Osteocyte (in vitro differentiated cells): ENCODE measurements at places on chromosomes 1 and 21. TPM values are rescaled to one million over a fixed set of nuclear protein-coding genes. Genes with fewer than 3 reads are reported as not detected.

GRCh38 chr21:31830701-31831100 is 42.1 kb upstream of the HUNK start:
- no peak for DNase-seq

DNA sequence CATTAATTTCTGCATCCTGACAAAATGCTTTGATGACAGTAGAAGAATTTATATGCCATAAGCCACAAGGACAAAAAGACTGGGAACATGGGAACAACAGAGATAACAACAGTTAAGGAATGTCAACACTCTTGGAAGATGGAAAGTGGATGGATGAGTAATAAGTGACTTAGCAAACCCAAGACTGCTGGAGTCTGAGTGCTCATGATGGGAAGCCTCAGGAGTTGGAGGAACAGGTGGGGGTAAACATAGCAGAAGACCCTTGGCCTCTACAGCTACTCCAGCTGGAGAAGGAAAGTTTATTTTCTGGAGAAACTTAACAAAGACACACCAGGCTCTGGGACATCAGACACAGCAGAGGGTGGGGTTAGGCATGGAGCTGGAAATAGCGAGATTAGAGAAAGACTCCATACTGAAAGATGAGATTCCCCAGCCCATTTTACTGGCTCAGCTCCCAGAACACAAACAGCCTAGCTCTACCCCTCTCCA is 13.6 kb downstream of the G0S2 start:
- no peak for DNase-seq

GRCh38 chr1:235225299-235225698 is 64.2 kb upstream of the RBM34 start:
- DNase-seq, result no peak

GRCh38 chr1:157819896-157820295 is at the start of gene FCRL1:
Gene FCRL1 (minus strand): TSS chr1:157820120. CDS start chr1:157820037, 83 bp downstream.
- no peak for DNase-seq

- no peak for DNase-seq
These were observed 40.1 kb downstream of the SERTAD4 start for GRCh38 chr1:210272666-210273065.

- no peak for DNase-seq
These were observed 5.1 kb upstream of the NHLH1 start for GRCh38 chr1:160361814-160362167.

DNA sequence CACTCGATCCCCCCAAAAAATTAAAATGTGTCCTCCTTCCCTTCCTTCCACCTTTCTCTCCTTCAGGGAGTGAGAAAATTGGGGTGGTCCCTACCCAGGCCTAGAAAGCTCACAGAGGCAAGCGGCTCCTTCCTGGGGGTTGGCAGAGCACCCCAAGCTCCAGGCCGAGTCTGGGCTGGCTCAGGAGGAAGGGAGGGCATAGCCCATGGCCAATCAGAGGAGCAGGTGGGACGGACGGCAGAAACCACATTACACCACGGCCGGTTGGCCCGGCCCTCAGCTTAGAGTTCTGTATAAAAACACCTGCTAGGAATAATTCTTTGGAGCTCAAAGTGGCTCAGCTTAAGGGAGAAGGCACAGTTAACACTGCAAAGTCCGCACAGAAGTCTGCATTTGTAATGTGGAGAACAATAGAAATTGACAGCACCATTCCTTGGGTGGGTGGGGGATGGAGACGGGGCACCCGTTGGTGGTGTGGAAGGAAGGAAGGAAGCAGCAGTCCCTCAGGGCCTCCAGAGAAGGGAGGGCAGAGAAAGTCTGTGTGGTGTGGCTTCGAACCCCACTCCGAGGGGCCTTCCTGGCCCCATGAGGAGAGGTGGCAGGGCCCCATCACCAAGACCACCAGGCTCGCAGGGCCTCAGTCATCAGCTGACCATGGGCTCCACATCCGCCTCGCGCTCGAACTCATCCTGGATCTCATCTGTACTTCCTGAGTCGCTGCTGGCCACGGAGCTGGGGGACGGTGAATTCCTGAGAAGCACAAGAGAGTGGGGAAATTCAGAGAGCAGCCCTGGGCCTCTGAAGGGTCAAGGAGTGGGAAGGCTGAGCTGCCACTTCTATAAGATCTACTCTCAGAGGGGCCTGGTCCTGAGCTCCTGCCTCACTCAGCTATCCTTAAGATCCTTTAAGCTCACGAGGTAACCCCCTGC is 5.8 kb upstream of the ALDH4A1 start:
- no peak for DNase-seq

DNA sequence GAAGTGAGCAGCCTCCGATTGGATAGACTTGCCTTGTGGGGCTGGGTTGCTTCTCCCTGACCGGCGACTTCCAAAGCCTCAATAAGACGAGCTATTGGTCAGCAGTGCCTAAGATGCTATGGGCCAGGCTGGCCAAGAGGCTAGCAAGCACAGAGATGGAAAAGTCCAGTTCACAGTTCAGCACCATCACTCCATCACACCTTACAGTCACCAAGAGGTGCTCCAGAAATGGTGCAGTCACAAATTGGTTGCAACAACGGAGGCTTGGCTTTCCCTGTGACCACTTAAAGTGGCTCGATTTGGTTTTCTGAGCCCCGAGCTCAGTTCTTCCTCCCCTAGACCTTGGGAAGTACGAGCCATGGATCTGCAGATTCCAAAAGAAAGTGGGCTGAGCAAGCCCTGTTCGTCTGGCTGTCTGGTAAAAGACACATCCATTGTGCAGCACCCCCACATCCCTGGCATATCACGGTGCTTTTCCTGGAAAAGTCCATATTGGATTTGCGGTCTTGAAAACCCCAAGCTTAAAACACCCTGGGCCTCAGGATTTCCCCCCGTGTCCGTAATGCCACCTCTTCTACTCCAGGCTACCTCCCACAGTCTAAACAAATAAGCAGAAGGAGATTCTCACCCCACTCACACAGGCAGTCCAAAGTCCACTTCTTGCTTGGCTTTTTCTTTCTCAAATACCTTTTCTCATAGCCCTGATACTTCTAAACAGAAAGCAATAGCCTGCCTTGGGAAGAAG is 1.3 kb downstream of the SLAMF1 start:
- no peak for DNase-seq

GRCh38 chr1:176643536-176643935 is 180.6 kb downstream of the PAPPA2 start:
- no peak for DNase-seq

- no peak for DNase-seq
These were observed 17.4 kb downstream of the SLC27A3 start for GRCh38 chr1:153792631-153793041.

DNA sequence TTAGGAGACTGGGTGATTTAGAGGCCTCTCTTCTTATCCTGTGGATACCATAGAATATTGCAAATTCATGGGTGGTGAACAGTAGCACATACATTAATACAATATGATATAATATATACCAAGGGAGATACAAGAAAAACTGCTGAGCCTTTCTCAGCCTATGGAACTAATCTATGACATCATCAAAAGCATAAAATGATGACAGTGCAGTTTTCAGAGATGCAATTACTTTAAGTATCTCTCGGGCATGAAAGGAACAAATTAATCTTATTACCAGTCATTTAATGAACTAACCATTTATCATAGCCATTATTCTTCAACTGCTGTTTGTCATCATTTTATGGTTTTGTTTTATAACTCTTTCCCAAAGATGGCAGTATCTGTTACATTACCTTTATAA is 3.5 kb downstream of the CHODL start:
- no peak for DNase-seq

DNA sequence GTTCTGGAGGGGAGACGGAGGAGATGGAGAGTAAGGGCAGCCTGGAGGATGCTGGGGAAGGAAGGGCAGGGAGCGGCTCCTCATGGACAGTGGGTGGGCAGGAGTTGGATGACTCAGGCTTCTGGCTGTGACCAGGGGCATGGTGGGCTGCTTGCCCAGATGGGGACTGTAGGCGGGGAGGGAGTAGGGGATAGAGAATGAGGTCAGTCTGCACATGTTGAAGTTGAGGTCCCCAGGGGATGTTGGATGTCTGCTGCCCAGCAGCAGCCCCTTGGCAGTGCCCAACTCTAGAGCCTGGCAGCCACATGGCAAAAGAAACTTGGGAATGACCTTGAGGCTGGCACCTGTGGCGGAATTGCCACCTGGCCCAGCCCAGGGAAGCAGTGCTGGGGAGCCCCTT is 6.4 kb downstream of the SELENON start:
- no peak for DNase-seq

GRCh38 chr1:156773607-156774006 is 6.3 kb downstream of the PRCC start:
- no peak for DNase-seq

DNA sequence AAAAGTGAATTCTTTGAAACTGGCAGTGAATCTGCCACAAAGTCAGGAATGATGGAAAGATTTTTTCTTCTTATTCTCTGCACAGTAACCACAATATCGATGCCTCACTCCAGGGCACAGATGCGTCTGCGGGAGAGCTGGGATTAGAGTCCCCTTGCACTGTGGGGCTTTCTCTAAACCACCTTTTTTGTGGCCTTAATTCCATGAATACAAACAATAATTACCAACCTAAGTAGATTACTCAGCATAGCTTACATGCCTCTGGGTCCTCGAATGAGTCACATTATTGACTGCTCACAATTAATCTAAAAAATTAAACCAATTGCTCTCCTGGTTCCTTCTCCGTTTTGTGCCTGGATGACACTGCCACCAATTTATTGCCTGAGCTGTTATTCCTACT is 125.8 kb downstream of the KAZN start:
- DNase-seq, result no peak

DNA sequence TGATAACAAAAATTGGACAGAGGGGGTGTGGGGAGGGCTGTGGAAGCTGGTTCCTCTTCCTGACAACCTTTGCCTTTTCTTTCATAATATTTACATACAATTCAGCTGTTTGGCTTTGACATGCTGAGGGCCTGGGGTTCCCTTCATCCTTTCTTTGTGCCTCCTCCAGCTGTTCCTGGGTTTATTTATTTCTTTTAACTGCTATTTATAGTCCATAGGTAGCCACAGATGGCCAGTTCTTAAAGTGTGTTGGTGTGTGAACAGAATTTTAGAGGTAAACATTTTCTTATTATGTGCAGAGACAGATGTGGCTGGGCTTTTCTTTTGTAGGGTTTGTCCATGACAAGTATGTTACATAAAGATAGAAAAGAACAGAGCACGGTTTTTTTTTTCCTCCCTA is 34.1 kb upstream of the CNIH3 start:
- no peak for DNase-seq

GRCh38 chr1:184843732-184844495 is 89.3 kb upstream of the EDEM3 start:
- DNase-seq, result no peak

DNA sequence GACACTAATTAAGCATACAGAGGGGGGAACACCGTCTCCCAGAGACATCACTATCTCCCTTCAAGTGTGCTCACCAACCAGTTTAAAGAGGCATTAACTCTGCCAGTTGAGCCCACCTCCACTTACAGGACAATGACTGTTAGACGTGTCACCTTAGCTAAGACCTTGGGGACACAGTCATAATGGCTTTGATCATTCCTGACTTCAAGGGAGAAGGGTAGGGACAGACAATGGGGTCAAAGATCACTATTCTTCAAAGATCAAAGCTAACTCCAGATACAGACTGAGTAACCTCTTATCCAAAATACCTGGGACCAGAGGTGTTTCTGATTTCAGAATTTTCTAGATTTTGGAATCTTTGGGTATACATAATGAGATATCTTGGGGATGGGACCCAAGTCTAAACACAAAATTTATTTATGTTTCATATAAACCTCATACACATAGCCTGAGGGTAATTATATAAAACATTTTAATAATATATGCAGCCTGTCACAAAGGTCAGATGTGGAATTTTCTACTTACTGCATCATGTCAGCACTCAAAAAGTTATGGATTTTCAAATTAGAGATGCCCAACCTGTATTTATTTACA is 246.1 kb downstream of the SLC45A1 start:
- DNase-seq, result no peak

- DNase-seq, result no peak
These were observed 403.0 kb upstream of the USP24 start for GRCh38 chr1:55618199-55618598.

DNA sequence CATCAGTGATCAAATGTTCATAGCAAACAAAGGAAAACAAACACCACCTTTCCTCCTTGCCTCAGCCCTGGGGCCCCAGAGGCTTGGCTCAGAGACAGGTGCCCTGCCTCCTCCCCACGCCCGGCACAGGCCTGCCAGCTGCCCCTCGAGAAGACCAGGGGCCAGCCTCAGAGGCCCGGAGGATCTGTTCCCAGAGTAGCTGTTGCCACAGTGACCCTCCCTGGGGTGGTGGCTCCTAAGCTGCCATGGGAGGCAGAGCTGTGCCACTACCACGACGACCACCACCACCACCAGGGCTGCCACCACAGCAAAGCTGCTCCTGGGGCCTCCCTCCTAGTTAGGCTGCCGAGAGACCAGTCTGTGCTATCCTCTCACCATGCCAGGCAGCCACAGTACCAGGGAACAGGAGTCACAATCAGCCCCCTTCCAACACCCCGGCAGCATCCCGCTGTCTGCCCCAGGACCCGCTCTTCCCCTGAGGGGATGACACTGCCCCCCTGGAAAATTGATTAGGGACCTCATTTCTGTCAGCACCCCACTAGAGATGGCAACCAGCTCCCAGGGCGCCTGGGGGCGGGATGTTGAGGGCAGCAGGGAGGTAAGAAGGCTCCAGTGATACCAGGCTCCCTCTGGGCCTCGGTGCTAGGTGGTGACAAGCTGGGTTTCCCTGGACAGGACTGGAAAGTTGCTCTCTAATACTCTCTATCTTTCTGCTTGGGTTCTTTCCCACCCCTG is 30.5 kb downstream of the KCNC4 start:
- DNase-seq, result no peak

DNA sequence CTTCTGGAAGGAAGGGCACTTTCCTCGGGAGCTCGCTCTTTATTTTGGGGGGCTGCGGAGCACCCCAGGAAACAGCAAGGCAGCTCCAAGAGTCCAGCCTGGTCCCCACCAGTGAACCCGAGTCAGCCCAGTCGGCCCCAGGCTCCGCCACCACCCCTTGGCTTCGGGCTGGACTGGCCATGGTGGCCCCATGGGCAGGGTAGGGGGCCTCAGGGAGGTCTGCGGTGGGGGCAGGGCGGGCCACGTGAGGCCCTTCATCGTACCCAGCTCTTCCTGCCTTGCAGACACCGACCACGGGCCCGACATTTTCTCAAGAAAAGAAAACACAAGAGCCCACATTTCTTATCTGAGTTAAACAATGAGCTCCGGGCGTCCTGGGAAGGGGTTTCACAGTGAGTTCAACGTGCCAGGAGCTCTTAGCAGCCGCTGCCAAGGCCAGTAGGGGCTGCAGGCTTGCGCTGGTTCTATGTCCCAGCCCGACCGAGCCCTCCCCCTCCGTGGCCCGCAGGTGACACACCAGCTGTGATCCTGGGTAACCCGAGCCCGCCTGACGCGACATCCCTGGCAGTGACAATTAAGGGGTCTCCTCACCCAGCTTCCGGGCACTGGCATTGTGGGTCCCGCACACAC is 66.2 kb downstream of the PRDM16 start:
- no peak for DNase-seq

- DNase-seq, result no peak
These were observed 53.1 kb downstream of the MEGF6 start for GRCh38 chr1:3558036-3558726.

- DNase-seq, result no peak
These were observed 3.5 kb downstream of the ABCB10 start for GRCh38 chr1:229554886-229555621.

- DNase-seq, result no peak
These were observed 52.3 kb upstream of the C8B start for GRCh38 chr1:57018119-57018518.

LORICRIN gene
- total RNA-seq, result not detected in 2 replicates

ZNF695 gene
- 1.5 and 1.9 TPM in 2 replicates for total RNA-seq

FNDC5 gene
- 2.0 and 3.2 TPM in 2 replicates for total RNA-seq

OLFML2B gene
- 66.0 and 66.7 TPM in 2 replicates for total RNA-seq

LRRC53 gene
- total RNA-seq, result not detected in 2 replicates

AMPD1 gene
- not detected in 2 replicates for total RNA-seq

PADI3 gene
- total RNA-seq, result 0.39 and 0.73 TPM in 2 replicates

ORC1 gene
- total RNA-seq, result 1.9 and 3.0 TPM in 2 replicates
